ENCODE measurements at places on chromosomes 7 and 10. TPM values are rescaled to one million over a fixed set of nuclear protein-coding genes. Genes with fewer than 3 reads are reported as not detected.

DNA sequence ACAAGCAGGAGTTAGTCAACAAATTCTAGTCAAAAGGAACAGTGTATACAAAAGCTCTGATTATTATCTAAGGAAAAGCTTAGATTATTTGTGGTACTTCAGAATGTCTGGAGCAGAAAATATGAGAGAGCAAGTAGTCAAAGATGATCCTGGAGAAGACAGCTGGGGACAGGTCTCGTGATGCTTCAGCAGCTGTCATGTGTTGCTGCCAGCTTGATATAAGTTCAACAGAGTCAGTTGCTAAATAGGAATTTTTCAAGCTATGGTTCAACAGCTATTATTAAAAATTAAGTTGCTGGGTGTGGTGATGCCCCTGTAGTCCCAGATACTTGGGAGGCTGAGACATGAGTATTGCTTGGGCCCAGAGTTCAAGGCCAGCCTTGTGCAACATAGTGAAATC lies 240.0 kb upstream of the RHOBTB1 start:
- DNase-seq = no peak

Gene SHLD2
- total RNA-seq = 17.6 TPM

DNA sequence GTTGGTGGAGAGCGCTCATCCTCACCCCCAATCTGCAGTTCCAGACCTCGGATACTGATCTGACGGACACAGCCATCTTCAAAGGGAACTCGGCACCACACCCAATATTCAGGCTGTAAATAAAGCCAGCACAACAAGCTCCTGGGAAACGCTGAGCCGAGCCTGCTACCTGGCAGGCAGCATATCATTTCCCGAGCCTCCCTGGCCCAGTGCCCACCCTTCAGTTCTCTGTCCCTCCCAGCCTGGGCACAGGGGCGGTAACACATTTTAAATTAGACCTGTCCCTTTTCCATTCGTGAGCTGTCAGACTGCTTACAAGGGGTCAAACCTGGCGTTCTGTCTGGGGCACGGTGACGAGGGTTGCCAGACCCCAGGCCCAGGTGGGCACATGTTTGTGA lies 250.5 kb downstream of the ARHGAP12 start:
- peak; percentile 56 for DNase-seq

Gene FGL2
- total RNA-seq = 19.7 TPM

DNA sequence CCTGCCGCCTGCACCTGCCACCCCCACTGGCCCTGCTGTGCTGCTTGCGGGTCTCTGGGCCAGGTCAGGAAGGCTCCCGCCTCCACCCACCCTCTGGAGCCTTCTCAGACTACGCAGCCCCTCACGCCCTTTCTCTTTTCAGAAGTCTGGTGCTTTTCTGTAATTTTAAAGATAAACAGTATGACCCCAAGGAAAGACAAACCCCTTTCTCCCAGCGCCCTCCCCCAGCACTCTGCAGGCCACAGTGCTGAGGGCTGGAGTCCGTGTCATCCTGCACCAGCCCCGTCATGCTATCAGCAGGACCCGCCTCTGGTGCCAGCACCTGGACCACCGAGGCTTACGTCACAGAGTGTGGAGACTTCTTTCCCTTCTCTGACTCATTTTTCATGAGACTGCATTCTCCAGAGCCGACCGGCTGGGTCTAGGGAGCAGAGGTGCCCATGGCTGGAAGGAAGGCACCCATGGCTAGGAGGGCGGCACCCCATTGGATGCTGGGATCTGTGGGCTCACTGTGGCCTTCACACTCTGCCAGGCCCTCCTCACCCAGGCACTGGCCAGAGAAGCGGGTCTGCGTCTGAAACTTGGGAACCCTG lies 53.4 kb downstream of the CFAP46 start:
- DNase-seq = peak; percentile 5

Measured in left cardiac atrium (tissue), 4 donors.